HCT116 (cell line): ENCODE measurements at places on chromosomes 11 and 22. TPM values are rescaled to one million over a fixed set of nuclear protein-coding genes. Genes with fewer than 3 reads are reported as not detected.

CD248 gene
- total RNA-seq = 0.32 TPM

FEN1 gene
- 89.5 TPM for total RNA-seq

NXPE4 gene
- not detected for total RNA-seq

OR51I1 gene
- total RNA-seq = 23.1 TPM

GPR83 gene
- total RNA-seq = 0.39 TPM

BACE1 gene
- total RNA-seq = 8.5 TPM

THY1 gene
- 1.1 TPM for total RNA-seq

DNA sequence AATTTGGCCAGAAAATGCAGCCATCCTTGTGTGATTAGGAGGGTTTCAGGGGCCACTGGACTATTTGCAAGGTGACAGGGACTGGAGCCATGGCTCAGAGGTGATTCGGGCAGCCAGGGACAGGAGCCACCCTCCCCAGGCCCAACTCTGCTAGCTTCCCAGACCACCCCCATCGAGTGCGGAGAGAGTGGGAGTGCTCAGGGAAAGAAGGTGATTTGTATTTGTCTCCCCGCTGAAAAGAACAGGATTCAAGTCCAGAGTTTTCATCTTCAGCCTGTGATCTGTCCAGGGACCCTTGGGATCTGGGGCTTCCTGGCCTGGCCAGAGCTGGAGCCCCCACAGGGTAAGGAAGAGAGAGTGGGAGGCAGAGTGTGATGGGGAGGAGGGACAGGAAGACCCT lies 22.4 kb upstream of the TEF start:
- DNase-seq = no peak

GRCh38 chr11:16839821-16840220 lies 101.4 kb downstream of the C11orf58 start:
- DNase-seq = no peak

DNA sequence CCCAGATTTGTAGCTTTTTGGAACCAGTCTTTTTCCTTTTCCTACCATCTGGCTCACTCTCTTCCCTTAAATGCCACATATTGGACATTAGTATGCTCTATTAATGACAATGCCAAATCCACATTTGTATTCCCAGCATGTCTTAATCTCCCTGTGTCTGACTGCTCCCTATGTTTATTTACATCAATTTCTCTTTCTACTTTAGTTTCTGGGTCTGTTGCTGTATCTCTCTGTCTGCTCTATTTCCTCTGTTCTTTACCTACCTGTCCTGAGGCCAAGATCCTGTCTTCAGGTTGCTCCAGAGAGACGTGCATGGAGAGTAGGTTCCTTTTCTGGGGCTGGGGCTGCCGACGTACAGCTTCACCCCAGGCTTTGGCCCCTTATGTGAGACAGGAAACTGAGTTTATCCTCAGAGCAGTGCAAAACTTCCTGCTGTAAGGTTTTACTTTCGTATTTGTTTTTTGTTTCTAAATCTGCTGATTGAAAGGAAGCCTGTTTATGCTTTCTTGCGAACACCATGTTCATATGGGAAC lies 25.6 kb downstream of the OR2AG2 start:
- DNase-seq = no peak

GRCh38 chr22:30474683-30475424 lies 3.0 kb upstream of the SEC14L3 start:
- no peak for DNase-seq
